ENCODE measurements at places on chromosomes 7 and 10. TPM values are rescaled to one million over a fixed set of nuclear protein-coding genes. Genes with fewer than 3 reads are reported as not detected.

- no peaks in the 10 kb centered on the region for H3K27me3 ChIP-seq
- no peak for DNase-seq
- H3K4me3 ChIP-seq = no peak overlapping the region
- no peak overlapping the region for H3K27ac ChIP-seq
Measured at GRCh38 chr10:51048792-51049191, 25.5 kb upstream of the PRKG1 start.

GRCh38 chr7:27185854-27186667 lies 1.0 kb upstream of the HOXA11 start:
- H3K4me3 ChIP-seq = no peak overlapping the region
- peaks cover 41% of the 10 kb centered on the region for H3K4me1 ChIP-seq
- no peak overlapping the region for H3K27ac ChIP-seq
- no peaks in the 10 kb centered on the region for H3K36me3 ChIP-seq

DNA sequence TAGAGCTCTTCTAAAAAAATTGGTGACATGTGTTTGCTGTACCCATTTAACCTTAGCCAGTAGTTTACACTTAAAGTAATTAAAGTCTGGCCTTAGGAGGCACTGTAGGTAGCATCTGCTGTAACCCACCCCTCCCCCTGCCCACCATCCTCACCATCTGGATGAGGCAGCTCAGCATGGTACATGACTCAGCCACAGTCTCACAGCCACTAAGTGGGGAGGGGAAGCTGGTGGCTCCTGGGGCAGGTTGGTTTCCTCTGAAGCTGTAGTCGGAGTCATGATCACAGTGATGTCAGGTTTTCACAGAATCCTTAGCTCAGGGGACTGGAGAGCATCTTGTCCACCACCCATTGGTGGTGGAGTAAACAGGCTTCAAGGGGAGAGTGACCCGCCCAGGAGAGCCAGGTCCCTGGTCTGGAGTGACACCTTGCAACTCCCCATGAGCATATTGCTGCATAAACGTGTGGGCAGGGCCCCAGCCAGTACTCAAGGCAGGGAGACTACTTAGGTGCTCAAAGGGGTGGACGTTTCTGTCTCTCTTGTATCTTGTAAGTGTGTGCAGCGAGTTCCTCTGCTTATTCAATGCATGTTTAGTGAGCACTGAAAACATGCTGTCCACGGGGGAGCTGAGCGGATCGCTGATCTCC lies 125.9 kb downstream of the GRK5 start:
- no peak overlapping the region for H3K27ac ChIP-seq
- H3K36me3 ChIP-seq = peaks cover 17% of the 10 kb centered on the region
- peaks cover 14% of the 10 kb centered on the region for H3K4me1 ChIP-seq

- H3K4me1 ChIP-seq = no peaks in the 10 kb centered on the region
- no peaks in the 10 kb centered on the region for H3K36me3 ChIP-seq
- H3K27ac ChIP-seq = no peak overlapping the region
Measured at GRCh38 chr7:92964141-92964540, 127.8 kb upstream of the CDK6 start.

DNA sequence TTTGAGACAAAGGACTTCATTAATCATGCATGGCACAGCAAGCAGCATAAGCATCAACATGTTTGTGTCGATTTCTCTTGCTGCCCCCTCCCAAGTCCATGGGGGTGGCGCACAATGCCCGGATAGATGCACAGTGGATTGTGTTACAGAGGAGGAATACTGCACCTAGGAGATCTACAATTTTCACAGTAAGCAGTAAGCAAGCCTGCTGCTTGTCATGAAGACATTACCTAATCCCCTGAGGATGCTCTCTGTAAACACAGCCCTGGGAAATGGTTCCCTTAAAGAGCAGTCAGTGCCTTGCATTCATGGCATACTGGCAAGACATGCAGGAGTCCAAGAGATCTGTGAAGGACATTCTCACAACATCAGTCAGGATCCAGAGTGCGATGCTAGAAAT lies 137.7 kb downstream of the ETV1 start:
- H3K27ac ChIP-seq = no peak overlapping the region
- no peak for DNase-seq
- H3K4me3 ChIP-seq = no peak overlapping the region
- no peaks in the 10 kb centered on the region for H3K4me1 ChIP-seq
- no peaks in the 10 kb centered on the region for H3K36me3 ChIP-seq

DNA sequence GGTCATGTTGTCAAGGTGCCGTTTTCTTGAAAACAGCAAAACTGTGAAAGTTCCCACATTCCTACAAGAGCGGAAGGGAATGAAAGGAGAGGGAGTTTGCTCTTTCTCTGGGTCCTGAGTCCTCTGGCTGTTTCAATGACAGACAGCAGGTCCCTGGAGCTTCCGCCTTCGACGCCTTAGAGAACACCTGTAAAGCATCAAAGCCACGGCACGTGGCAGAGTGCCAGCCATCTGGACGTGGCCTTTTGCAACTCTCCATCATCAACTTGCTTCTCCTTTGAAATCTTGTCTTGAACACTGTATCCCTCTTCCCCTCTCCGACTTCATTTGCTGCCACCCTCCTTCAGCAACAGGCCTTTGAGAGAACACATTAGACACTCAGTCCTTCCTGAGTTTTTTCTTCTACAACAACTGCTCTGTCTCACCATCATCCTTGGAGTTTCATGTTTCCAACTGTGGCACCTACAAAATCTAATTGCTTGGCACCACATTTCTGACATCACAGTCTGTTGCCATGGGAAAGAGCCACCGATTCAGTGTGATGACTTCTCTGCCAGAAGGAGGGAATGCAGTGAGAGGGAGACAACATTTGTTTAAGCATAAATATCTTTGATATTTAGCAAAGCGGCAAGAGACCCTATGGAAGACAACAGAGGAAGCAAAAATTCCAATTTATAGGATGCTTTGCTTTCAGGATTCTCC lies 204.9 kb upstream of the PTER start:
- no peak overlapping the region for H3K4me3 ChIP-seq
- H3K27ac ChIP-seq = no peak overlapping the region
- no peaks in the 10 kb centered on the region for H3K4me1 ChIP-seq
- no peaks in the 10 kb centered on the region for H3K36me3 ChIP-seq
- no peaks in the 10 kb centered on the region for H3K27me3 ChIP-seq

GRCh38 chr7:154857240-154857639 lies 145.7 kb downstream of the PAXIP1 start:
- H3K27ac ChIP-seq = no peak overlapping the region
- H3K4me3 ChIP-seq = no peak overlapping the region
- no peaks in the 10 kb centered on the region for H3K27me3 ChIP-seq
- H3K36me3 ChIP-seq = no peaks in the 10 kb centered on the region

DNA sequence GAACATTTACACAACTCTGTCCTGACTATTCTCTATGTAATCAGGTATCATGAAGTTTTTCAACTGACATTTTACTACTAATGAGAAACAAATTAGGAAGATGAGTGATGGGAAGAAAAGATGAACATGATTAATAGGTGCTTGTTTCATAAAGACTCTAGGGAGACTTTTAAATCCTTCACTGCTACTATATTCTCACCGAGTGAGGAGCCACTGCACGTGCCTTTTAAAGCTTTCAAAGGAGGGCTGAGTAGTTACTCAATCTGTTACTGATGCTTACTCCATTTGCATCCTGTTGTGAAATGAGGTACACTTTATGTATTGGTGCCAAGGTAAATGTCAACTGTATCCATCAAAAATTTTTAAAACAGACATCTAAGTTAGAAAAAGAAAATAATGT lies 1.3 kb upstream of the COMMD3 start:
- DNase-seq = no peak
- H3K4me1 ChIP-seq = peaks cover 24% of the 10 kb centered on the region
- no peaks in the 10 kb centered on the region for H3K36me3 ChIP-seq
- H3K4me3 ChIP-seq = no peak overlapping the region

GRCh38 chr7:22082553-22082885 lies 136.8 kb upstream of the CDCA7L start:
- peaks cover 13% of the 10 kb centered on the region for H3K27me3 ChIP-seq
- peak overlapping the region; percentile 89 for H3K27ac ChIP-seq

DNA sequence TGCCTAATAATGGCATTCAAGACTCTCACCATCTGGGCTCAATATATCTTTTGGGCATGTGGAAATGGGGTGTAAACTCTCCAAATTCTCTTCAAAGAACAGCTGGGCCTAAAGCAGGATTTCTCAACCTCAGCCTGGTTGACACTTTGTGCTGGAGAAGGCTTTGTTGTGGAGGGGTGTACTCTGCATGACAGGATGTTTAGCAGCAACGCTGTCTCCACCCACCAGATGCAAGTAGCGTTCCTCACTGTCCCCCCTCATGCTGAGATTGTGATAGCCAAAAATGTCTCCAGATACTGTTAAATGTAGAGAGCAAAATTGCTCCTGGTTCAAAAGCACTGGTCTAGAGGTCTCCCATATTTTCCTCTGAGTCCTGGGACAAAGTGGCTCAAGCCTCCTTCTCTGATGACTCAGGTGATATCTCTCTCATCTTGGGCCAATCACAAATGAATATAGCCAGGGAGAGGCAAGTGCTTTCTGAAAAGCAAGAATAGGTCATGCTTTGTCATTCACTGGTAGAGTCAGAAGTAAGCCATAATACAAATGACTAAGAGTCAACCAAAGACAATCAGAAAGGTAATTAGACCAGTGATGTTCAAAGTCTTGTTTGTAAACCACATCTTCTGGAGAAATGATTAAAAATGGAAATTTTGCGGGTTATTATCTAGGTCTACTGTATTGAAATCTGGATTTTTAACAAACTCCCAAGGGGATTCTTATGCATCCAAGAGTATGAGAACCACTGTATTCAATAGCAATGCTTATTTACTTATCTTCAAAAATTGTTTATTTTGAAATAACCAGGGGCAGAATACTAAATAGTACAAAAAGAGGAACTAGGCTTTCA lies 330.8 kb downstream of the PTEN start:
- no peak overlapping the region for H3K4me3 ChIP-seq
- H3K4me1 ChIP-seq = no peaks in the 10 kb centered on the region
- no peaks in the 10 kb centered on the region for H3K36me3 ChIP-seq
- no peak overlapping the region for H3K27ac ChIP-seq

DNA sequence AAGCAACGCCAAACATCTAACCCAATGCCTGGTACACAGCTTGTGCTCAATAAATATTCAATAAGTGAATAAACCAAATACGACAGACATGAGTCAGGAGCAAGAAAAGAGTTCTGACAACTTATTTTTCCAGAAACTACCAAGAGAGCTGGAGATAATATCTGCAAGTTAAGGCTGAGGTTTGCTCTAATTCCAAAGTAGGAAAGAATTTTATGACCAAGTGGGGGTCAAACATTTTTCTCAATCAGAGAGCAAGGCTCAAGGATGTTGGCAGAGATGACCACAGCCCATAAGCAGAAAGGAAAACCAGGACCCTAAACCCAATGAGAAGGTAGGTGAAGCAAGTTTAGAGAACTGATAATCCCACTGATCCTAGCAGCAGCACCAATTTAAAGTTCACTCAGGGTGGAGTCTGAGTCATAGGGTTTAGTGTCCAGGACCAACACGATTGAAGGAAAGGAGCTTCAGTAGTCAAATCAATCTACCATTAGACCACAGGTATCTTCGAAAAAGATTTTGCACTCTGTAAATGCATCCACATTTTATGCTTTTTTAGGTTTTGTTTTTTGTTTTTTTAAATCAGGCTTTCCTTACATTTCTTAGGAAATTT lies 49.3 kb upstream of the KCNIP2 start:
- no peaks in the 10 kb centered on the region for H3K4me1 ChIP-seq
- H3K4me3 ChIP-seq = no peak overlapping the region
- H3K36me3 ChIP-seq = peaks cover 8% of the 10 kb centered on the region
- H3K27me3 ChIP-seq = no peaks in the 10 kb centered on the region
- DNase-seq = no peak
- no peak overlapping the region for H3K27ac ChIP-seq

- peaks cover 15% of the 10 kb centered on the region for H3K4me1 ChIP-seq
- DNase-seq = no peak
- no peak overlapping the region for H3K27ac ChIP-seq
- H3K27me3 ChIP-seq = no peaks in the 10 kb centered on the region
Measured at GRCh38 chr7:41973202-41973730, 263.7 kb downstream of the GLI3 start.

DNA sequence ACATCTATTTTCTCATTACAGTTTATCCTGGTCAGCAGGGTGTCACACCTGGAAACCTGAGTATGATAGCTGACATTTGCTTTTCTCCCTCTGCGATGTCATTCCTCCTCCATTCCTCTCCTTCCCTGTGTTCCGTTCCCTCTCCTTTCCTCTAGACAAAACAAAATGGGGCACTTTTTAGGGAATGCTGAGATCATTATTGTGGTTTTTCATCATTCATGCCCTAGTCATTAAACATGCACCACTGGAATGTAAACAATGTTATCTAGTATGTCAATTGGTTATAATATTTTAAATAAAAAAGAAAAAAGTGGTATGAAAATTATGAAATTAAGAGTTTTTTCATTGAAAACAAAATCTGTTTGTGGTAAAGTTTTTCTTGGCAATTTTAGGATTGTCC lies 132.6 kb downstream of the MAPK8 start:
- no peaks in the 10 kb centered on the region for H3K27me3 ChIP-seq
- H3K27ac ChIP-seq = no peak overlapping the region
- peaks cover 13% of the 10 kb centered on the region for H3K36me3 ChIP-seq
- DNase-seq = no peak
- H3K4me1 ChIP-seq = no peaks in the 10 kb centered on the region

DNA sequence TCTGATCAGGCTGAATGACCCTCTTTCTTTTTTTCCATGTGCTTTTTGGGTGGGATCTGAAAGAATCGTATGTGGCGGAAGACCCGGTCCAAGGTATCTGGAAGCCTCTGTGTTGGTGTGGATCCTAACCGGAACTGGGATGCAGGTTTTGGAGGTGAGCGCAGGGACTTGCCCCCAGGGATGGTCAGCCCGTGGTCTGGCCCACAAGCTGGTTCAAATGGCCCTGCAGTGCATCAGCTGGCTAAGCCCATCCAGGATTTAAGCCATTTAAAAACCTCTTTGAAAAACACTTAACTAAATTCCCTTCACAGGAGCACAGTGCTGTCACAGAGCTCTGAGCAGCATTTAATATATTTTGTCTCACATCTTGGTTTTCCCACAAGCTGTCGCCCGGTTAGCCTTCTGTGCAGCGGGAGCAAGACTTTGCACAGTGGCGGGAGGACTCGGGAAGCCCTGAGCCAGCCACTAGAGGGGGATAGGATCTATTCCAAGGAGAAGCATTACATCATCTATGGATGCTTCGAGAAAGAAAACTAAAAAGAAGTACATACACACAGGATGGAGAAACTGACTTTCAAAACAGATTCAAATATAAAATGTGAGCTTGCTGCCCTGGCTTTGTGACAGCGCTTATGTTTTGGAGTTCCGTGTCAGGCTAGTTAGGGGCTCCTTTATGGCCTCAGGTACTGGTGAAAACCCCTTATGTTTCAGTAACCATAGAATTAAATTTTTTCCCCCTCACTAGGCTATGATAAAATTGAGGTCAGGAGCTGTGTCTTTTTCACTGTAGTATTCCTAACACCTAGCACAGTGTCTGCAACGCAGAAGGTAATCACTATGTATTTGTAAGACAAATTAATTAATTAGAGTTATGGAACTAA lies 11.3 kb downstream of the CPA2 start:
- no peak overlapping the region for H3K4me3 ChIP-seq
- no peak for DNase-seq
- H3K4me1 ChIP-seq = peaks cover 2% of the 10 kb centered on the region
- H3K27ac ChIP-seq = no peak overlapping the region

Gene LEP
- total RNA-seq = not detected

Gene HMX3
- not detected for total RNA-seq

Gene WNT8B
- total RNA-seq = not detected

Gene ZNF273
- total RNA-seq = 2.3 TPM

Gene PLCE1
- 14.3 TPM for total RNA-seq

Gene PIK3CG
- total RNA-seq = 15.7 TPM

Gene KCP
- total RNA-seq = 1.3 TPM

Measured in upper lobe of right lung (tissue), 1 donor.